ENCODE measurements at places on chromosomes 6 and 20.
A peak's percentile ranks its signal among the peaks of the same experiment; 100 is the strongest.

- DNase-seq = no peak
These were observed 13.9 kb downstream of the RPS10 start for GRCh38 chr6:34412016-34412415.

DNA sequence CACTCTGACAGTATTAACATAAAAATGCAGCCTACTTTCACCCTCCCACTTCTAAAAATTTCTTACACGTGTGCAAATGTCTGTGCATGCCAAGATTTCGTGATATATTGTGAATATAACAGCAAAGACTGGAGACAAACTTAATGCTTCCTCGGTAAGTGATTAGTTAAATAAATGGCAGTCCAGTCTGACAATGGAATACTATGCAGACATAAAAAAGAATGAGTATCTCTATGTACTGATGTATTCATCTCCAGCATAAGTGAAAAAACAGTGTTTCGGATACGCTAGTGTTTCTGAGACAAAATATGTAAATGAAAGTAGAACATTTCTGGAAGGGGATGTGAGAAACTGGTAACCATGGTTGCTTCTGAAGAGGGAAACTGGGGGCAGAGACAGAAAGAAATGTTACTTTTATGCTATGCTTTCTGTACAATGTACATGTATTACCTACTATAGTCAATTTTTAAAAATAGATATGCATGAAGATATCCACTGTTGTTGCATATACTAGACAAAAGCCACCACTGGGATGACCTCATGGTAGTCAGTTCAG, 7.0 kb downstream of the SLC22A23 start:
- DNase-seq = no peak

DNA sequence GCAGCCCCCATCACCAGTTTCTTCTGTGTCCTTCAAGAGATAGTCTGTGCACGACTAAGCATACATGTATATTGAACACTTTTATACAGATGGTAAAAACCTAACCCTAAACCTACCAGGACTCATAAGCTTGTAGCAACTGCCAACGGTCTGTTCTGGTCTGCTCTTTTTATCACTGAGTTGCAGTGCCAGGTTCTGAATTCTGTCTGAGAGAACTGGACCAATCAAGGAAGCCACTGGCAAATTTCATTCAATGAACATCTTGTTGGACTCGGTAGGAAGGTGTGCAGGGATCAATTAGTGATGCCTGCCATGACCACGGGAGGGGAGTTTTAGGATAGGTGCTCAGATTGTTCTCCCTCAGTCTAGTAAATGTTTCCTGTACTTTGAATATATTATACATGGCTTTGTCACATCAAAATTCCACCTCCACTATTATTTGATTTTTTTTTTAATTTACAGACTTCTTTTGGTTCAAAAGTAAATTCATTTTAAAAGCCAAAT, 146.8 kb downstream of the EYA2 start:
- DNase-seq = no peak

DNA sequence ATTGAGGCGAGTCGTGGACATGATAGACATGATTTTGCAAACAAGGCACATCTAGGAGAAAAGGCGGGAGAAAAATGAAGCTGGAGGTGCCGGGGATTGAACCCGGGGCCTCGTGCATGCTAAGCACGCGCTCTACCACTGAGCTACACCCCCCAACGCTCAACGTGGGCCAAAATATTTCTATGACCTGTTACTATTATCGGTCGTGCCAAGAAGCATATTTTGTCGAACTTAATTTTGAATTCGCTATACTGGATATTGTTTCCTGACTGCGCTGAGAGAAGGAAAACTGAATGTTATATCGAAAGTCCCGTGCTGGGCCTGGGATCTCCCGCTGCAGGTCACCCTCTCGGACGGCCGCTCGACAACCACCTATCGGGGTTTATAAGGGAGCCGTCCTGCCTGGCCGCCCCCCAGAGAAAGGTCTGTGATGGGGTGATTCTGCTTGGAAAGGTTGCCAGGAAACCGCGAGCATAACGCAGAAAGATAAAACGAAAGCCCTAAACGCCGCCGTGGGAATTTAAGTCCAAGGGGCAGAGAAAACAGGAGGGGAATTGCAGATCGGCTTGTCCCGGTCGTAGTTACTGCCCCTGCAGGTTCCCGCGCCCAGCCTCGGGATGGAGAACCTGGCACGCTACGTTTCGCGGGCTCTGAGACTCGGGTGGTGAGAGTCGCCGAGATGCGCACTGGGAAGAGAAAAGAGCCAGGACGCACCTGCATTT, 60.0 kb downstream of the TRIM27 start:
- DNase-seq = peak; percentile 85

- peak; percentile 97 for DNase-seq
These were observed at the start of gene ACTL10 for GRCh38 chr20:33666293-33667244. TSS of gene ACTL10 (plus strand) at chr20:33666943. CDS start at chr20:33667498, 555 bp downstream.

DNA sequence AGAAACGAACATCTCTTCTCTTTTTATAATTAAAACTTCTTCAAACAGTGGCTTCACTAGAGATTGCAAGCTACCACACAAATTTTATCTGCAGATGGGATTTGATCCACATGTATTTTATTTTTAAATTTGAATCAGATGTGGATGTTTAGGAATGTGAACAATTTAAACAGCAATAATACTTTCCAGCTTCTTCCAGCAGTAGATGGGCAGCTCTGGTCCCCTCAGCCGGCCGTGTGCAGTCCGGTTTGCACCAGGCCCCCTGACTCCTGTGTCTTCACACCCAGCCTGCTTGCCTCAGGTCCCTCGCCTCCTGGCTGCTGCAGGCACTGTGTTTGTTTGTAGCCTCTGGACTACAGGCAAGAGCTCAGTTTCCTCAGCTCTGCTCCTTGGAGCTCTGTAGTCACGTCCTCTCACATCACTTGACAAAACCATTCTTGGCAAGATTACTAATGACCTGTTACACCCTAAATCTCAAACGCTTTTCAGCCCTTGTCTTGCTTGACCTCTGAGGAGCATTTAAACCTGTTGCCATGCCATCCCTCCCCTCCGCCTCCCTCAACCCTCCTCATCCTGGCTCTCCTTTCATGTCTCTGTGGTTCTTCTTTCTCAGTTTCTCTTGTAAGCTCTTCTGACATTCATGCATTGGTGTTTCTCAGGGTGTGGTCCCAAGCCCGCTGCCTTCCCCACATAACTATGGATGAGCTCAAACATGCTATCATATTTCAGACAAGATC, 13.2 kb upstream of the ZBTB24 start:
- no peak for DNase-seq

DNA sequence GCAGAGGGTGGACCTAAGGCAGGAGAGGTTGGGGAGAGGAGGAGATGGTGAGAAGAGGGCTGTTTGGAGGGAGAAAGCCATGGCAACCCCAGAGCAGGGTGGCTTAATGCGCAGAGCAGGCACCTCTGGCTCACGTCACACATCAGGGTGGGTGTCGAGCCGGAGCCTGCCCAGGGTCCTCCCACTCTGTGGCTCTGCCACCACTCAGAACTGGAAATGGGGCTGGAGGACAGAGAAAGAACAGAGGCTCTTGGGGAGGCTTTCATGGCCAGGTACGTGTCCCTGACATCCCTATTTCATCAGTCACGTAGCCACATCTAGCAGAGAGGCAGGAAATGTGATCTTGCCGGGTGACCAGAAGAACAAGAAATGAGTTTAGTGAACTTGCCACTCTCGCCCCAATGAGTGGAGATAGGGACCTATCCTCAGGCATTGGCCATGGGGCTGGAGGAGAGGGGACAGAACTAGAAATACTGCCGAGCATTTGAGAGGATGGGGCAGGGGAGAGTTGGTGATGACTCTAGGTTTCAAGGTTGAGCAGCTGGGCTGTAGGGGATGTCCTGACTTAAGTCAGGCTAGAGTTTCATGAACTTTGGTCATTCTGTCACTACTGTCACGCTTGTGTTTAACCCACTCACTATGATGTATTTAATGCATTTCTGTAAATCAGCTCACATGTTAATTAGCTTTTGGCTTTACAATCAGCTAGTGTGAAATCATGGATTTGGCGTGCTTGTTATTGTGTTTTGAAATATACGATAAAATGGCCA, 52.7 kb downstream of the CDH26 start:
- no peak for DNase-seq

- peak; percentile 94 for DNase-seq
These were observed 14.3 kb downstream of the PSMB9 start for GRCh38 chr6:32868257-32868788.

- no peak for DNase-seq
These were observed 17.3 kb downstream of the RAMACL start for GRCh38 chr6:166569206-166569605.

DNA sequence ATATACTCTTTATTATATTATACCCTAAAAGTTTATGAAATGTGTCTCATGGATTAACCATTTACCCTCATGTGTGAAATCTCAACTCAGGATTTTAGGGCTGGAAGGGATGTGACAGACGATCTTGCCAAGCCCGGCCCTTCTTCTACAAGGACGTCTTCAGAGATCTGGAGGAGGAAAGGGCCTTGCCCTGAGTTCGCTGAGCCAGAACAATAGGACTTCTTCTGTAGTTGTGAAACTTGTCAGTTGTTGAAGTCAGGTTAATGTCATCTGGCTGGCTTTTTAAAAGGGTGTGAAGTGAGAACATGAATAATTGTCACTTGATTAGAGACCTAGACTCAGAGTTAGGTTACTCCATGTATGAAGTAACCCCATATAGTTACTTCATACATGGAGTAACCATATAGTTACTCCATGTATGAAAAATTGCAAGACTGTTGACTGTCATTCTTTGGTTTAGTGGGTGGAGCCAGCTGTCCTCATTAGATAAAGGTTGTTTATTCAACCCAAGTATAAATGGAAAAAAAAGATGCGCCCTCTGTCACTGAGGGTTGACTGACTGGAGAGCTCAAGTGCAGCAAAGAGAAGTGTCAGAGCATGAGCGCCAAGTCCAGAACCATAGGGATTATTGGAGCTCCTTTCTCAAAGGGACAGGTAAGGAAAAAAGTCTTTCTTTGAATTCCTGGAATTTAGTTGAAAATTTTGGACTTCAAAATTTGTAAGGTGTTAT, at the start of gene ARG1:
Gene ARG1 (plus strand): TSS at position 541 of the 730 bp plus-strand sequence. CDS start 57 bp downstream, at position 598.
- no peak for DNase-seq

- DNase-seq = no peak
These were observed 12.2 kb downstream of the EPHA7 start for GRCh38 chr6:93407186-93407585.

DNA sequence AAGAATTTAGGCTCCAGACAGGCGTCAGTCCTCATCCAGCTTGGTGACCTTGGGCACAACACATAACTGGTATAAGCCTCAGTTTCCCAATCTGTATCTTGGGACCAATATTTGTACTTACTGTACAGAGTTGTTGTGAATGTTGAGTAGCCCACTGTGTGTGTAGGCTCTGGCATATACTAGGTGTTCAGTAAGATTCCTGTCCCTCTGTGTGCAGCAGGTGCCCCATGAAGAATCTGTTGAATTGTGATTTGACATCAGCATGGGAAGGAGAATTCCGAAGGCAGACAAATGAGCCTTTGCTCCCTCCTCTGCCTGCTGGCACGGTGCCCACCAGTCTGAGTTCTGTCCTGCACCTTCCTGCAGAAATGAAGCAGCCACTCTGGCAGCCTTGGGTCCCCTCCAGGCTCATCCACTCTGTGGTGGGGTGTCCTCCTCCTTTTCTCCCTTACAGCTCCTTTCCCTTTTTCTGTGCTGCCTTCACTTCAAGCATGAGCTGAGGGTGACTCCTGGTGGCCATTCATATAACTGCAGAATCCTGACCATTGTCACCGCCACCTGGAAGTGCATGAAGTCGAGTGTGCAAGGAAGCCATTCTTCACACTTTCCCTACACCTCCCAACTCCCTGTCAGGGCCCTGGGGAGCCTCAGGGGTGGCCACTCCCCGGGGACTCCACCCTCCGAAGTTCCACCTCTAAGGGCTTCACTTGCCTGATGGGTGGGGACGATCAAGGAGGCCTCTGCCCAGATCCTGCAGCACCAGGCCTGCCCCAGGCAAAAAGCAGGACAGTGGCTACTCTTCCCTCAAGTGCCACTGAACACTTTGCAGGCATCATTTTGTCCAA, 48.2 kb downstream of the MRPL14 start:
- peak; percentile 90 for DNase-seq

GRCh38 chr20:61244213-61244612, 7.8 kb upstream of the CDH4 start:
- DNase-seq = no peak

DNA sequence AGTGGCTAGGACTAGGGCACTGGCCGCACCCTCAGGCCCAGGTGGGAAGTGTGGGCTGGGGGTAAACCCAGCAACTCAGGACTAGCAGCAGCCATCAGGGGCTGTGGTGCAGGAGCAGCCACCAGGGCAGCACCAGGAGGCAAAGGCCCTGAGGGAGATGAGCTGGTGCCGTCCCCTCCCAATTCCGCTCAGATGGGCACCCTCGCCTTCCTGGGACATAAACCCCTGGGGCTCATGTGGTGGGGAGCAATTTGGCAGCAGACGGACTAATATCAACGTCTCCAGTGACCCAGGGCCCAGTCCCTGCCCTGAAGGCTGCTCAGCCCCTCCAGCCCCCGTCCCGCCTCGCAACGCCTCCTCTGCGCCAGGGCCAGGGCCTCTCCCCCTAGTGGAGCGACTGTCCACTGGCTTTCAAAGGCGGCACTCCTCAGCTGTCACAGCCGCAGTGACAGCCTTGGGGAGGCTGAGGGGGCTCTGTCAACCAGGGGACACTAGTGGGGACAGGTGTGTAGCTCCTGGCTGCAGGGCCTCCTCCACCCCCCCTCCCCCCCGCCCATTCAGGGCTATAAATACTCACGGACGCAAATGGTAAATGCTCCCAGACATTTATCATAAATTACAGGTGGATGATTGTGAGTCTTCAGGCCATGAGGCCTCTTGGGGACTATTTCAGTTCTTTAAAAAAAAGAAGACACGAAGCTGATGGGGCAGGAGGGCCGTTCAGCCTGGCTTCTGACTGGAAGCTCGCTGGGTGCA, 349.9 kb downstream of the ZFAND3 start:
- DNase-seq = peak; percentile 48

- peak; percentile 85 for DNase-seq
These were observed at the start of the genes HSPA1A and HSPA1L for GRCh38 chr6:31815025-31815838. TSS of gene HSPA1A (plus strand) at chr6:31815543. CDS start at chr6:31815757, 214 bp downstream. TSS of gene HSPA1L (minus strand) at chr6:31815283. CDS start at chr6:31811972, 3,311 bp downstream.

DNA sequence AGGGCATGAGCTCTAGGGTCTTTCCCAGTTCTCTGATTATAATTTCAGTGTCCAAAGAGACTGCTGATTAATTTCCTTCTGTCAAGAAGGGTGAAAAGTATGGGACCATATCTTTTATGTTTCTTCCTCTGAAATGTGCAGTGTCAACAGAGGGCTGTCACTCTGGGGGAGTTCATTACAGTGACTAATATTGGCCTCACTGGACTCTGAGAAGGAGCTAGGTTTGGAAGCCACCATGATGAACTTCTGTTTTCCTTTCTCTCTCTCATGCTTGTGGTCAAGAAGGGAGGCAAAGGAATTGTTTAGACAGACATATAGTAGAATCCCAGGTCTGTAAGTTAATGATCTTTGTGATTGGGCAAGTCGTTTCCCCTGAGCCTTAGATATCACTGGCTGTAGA, 41.8 kb upstream of the BMP6 start:
- no peak for DNase-seq

DNA sequence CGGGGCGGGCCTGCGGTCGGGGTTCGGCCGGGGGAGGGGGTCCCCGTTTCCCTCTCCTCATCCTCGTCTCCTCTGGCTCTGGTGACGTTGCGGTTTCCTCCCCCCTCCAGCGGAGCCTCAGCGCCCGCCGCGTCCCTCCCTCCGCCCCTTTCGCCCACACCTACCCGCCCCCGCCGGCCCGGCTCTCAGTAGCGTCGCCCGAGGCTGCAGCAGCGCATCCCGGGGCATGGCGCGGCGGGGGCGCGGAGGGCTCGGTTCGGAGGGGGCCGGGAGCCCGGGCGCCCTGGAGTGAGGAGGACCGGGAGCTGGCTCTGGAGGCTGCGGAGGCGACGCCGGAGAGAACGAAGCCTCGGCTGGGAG, at the start of gene DSE:
Gene DSE (plus strand): TSS at position 188 of the 360 bp plus-strand sequence. CDS start 28,304 bp downstream, outside the sequence.
- DNase-seq = peak; percentile 77

- no peak for DNase-seq
These were observed 44.3 kb upstream of the BCLAF1 start for GRCh38 chr6:136333824-136334464.

- DNase-seq = no peak
These were observed 108.2 kb downstream of the UST start for GRCh38 chr6:148854992-148855391.
